Endothelial cell (in vitro differentiated cells): ENCODE measurements at places on chromosomes 13 and 19. TPM values are rescaled to one million over a fixed set of nuclear protein-coding genes. Genes with fewer than 3 reads are reported as not detected.

GRCh38 chr13:50594276-50595051, 249.0 kb downstream of the DLEU7 start:
- DNase-seq = no peak
- no peak overlapping the region for H3K27ac ChIP-seq
- H3K27me3 ChIP-seq = peaks cover 3% of the 10 kb centered on the region
- peaks cover 11% of the 10 kb centered on the region for H3K4me1 ChIP-seq

CYP4F2 gene
- not detected for total RNA-seq

DNA sequence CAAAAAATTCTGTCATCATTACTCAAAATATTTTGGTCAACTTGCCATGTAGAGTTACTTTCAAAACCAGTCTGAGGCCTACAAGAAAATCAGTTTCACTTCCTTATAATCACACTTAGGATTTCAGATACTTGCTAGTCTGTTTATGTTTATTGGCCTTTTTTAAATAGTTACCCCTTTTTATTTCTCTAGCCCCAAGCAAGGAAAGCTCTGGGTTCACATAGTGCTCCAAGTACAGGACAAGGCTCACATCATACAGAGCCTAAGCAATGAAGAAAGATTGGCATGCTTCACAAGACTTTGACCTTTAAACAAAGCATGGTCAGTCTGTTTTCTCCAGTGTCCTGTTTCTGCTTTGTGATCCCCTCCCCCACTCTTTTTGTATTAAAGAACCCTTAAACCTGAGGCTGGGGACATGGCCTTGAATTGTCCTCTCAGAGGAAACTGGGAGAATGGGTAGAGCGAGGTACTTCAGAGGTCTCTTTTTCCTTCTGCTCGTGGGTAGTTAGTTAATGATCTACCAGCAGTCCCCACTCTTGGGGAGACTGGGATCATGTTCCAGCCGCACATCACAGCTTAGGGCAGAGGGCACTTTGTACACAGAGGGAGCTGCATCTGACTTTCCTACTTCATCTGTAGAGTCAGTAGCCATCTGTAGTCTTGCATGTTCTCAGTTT, 30.7 kb downstream of the CEACAM1 start:
- H3K27ac ChIP-seq = no peak overlapping the region
- H3K4me1 ChIP-seq = peaks cover 17% of the 10 kb centered on the region
- no peak for DNase-seq
- no peaks in the 10 kb centered on the region for H3K27me3 ChIP-seq
- no peak overlapping the region for H3K4me3 ChIP-seq

ZNF888 gene
- 12.2 TPM for total RNA-seq

- H3K4me1 ChIP-seq = peaks cover 8% of the 10 kb centered on the region
- H3K36me3 ChIP-seq = no peaks in the 10 kb centered on the region
- peak; percentile 68 for DNase-seq
Observed at GRCh38 chr13:22278336-22278929, 607.6 kb downstream of the FGF9 start.

DNA sequence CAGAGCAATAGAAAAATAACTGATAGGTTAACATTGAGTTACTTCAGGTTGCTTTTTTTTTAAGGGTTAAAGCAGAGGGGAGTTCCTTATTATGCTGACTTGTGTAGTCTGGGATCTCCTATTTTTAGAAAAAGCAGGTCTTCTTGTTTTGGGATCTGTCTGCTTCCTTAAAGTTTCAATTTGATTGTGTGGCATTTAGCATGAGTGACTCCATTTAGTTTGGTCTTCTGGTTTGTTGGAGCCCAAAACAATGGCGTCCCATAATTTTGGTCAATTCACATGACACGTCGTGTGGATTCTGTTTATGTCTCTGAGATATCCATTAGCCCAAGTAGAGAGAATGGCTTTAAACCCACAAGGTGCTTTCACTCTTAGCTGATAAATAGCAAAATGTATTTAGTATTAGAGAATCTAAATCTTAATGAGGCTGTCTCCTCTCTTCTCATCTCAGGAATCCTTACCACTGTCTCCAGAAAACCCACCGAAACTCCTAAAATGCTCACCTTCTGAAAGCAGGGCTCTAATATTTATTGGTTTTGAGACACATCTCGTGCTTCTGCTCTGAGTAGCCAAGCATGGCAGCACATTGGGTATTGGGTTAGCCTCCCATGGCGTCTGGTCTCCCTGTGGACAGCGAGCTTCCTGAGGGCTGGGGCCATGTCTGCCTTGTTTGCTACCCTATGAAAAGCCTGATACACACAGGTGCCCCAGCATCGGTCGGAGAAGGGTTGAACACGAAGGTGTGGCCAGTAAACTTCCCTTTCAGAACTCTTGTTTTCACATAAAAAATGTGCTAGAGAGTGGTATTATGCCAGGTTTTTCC, 67.2 kb upstream of the GPR183 start:
- no peak overlapping the region for H3K27ac ChIP-seq
- H3K4me3 ChIP-seq = no peak overlapping the region
- H3K4me1 ChIP-seq = peaks cover 3% of the 10 kb centered on the region
- H3K27me3 ChIP-seq = peaks cover 4% of the 10 kb centered on the region
- H3K36me3 ChIP-seq = peaks cover 8% of the 10 kb centered on the region
- no peak for DNase-seq

- H3K27me3 ChIP-seq = peaks cover 6% of the 10 kb centered on the region
- H3K4me1 ChIP-seq = no peaks in the 10 kb centered on the region
- no peak for DNase-seq
- H3K27ac ChIP-seq = no peak overlapping the region
- no peak overlapping the region for H3K4me3 ChIP-seq
Observed at GRCh38 chr19:51386882-51387520, 773 bp downstream of the LIM2 start.

DNA sequence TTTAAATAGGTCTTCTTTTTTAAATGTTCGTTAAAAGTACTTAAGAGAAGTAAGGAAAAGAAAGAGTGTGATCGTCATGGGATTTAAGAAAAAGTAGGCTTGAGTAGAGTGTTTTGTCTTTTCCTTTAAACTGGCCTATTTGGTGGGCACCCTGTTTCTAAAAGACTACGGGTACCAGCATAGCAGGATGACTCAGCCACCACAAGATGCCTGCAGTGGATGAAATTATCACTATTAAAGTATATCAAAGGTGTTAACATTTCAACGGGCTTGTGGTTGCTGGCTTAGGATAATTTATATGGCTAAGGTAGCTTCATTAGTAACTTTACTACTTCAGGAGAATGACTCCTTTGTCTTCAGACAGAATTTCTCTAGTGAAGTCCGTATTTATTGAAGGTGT, 112.6 kb downstream of the STARD13 start:
- H3K4me1 ChIP-seq = no peaks in the 10 kb centered on the region
- peaks cover 5% of the 10 kb centered on the region for H3K27me3 ChIP-seq

GRCh38 chr19:45040059-45040771, 1.4 kb downstream of the CLASRP start:
- peaks cover 16% of the 10 kb centered on the region for H3K4me1 ChIP-seq
- H3K27ac ChIP-seq = peak overlapping the region; percentile 99
- no peak for DNase-seq
- peak overlapping the region; percentile 100 for H3K4me3 ChIP-seq

DNA sequence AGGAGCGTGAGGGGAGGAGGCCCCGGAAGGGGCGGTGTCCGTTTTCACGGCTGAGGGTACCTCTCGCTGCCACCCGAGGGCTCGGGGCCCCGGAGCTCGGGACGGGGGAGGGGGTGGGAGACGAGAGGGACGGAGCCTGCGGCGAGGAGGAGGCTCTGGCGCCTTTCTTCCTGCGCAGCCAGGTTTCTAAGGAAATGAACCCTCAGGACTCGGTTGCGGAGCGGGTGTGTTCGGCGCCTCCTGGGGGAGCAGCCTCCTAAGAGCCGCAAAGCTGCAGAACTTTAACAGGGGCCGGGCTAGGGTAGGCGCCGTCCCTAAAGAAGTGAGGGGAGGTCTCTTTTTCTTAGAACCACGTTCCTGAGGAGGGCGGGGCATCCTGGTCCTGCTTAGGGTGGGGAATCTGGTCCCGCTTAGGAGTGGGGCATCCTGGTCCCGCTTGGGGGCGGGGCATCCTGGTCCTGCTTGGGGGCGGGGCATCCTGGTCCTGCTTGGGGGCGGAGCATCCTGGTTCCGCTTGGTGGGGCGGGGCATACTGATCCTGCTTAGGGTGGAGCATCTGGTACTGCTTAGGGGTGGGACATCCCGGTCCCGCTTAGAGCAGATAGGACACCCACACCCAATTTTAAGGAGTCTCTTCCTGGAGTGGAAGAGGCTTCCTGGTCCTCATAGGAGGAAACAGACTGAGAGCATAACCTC, 6.2 kb downstream of the SYT5 start:
- H3K4me3 ChIP-seq = no peak overlapping the region
- peaks cover 9% of the 10 kb centered on the region for H3K4me1 ChIP-seq
- H3K27me3 ChIP-seq = peaks cover 32% of the 10 kb centered on the region
- H3K36me3 ChIP-seq = peaks cover 8% of the 10 kb centered on the region

GRCh38 chr19:15195371-15196334, 5.1 kb downstream of the NOTCH3 start:
- H3K4me3 ChIP-seq = peak overlapping the region; percentile 62
- peaks cover 10% of the 10 kb centered on the region for H3K4me1 ChIP-seq
- peaks cover 16% of the 10 kb centered on the region for H3K27me3 ChIP-seq
- peak; percentile 47 for DNase-seq

ZNF790 gene
- total RNA-seq = 12.3 TPM

- H3K36me3 ChIP-seq = peaks cover 4% of the 10 kb centered on the region
- no peak for DNase-seq
- peak overlapping the region; percentile 91 for H3K27ac ChIP-seq
- peaks cover 5% of the 10 kb centered on the region for H3K27me3 ChIP-seq
Observed at GRCh38 chr19:18558604-18559003, 934 bp downstream of the KXD1 start.

- no peak overlapping the region for H3K4me3 ChIP-seq
- H3K27me3 ChIP-seq = no peaks in the 10 kb centered on the region
- no peaks in the 10 kb centered on the region for H3K4me1 ChIP-seq
Observed at GRCh38 chr13:69292789-69293425, 814.7 kb upstream of the ATXN8OS start.

PSG1 gene
- total RNA-seq = not detected

- DNase-seq = peak; percentile 86
- peaks cover 5% of the 10 kb centered on the region for H3K36me3 ChIP-seq
- H3K4me1 ChIP-seq = peaks cover 2% of the 10 kb centered on the region
- peaks cover 12% of the 10 kb centered on the region for H3K27me3 ChIP-seq
- peak overlapping the region; percentile 84 for H3K4me3 ChIP-seq
Observed at GRCh38 chr19:1248786-1249297, 459 bp downstream of the MIDN start.

DNA sequence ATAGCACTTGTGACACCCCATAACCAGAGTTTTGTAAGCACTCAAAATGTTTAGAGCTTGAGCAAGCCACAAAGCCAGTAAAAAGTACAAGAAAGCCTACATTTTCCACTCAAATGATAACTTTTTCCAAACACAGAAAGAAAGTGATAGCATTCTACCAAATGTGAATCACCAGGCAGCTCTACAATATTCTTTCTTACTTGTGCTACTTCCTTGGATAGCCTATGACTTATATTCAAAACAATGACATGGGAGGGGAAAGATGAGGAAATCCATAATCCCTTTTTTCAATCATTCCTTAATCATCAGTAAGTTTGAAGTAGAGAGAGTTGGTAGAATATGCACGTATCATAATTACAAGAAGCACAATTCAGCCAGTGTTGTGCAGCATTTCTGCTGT, 650.8 kb upstream of the PCDH9 start:
- no peak overlapping the region for H3K27ac ChIP-seq
- H3K36me3 ChIP-seq = no peaks in the 10 kb centered on the region
- no peak overlapping the region for H3K4me3 ChIP-seq
- no peaks in the 10 kb centered on the region for H3K4me1 ChIP-seq
- no peak for DNase-seq

DNA sequence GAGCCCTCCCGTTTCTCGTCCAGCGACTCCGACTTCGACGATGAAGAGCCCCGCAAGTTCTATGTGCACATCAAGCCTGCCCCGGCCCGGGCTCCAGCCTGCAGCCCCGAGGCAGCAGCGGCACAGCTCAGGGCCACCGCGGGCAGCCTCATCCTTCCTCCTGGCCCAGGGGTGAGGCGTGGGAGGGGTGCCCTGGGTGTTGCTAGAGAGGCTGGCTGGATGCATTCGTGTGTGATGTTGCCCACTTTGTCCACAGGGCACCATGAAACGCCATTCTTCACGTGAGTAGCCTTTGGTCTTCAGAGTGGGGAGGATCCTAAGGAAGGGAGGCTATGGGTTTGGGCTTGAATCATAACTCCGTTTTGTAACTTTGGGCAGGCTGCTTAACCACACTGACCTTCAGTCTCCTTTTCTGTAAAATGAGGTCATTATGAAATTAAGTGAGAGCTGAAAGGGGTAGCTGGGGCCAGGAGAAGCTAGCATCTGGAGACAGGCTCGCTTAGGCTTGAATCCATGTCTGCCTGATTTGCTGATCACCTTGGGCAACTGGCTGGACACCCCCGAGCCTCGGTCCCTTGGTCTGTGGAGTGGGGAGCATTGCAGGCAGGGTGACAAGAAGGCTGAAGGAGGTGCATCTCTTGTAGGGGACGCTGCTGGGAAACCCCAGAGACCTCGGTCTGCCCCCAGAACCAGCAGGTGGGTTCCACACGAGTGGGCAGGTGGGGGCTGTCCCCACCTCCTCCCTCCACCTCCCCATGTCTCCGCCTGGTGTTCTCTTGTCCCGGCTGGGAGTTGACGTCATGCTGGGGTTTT, 18.7 kb upstream of the B3GNT3 start:
- no peak overlapping the region for H3K27ac ChIP-seq
- H3K4me3 ChIP-seq = no peak overlapping the region
- H3K36me3 ChIP-seq = no peaks in the 10 kb centered on the region
- H3K4me1 ChIP-seq = no peaks in the 10 kb centered on the region
- H3K27me3 ChIP-seq = peaks cover 9% of the 10 kb centered on the region

ATP8B3 gene
- 0.69 TPM for total RNA-seq

DNA sequence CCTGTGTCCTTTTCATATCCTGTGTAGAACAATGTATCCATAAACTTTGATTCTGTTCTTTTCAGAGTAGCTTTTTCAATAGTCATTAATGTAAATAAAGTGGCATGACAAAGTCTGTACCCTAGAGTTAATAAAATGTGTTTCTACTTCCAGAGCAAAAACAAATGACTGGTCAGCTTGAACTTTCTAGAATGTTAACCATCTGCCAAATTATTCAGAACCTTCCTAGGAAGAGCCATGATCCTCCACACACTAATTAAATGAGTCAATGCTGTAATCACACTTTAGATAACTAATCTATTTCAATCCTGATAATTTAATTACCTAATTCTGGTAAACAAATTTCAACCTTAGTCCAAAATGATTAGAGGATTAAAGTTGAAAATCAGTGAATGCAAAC, 73.2 kb downstream of the DIAPH3 start:
- no peaks in the 10 kb centered on the region for H3K36me3 ChIP-seq
- H3K27ac ChIP-seq = no peak overlapping the region
- no peak for DNase-seq
- H3K4me1 ChIP-seq = no peaks in the 10 kb centered on the region
- H3K4me3 ChIP-seq = no peak overlapping the region
